Kasumi-1 (cell line): ENCODE measurements at places on chromosomes 2 and 18.

GRCh38 chr2:188678882-188679281 lies 295.3 kb upstream of the COL3A1 start:
- DNase-seq: no peak

GRCh38 chr2:190891372-190891771 lies 10.8 kb downstream of the GLS start:
- DNase-seq: peak; percentile 82

DNA sequence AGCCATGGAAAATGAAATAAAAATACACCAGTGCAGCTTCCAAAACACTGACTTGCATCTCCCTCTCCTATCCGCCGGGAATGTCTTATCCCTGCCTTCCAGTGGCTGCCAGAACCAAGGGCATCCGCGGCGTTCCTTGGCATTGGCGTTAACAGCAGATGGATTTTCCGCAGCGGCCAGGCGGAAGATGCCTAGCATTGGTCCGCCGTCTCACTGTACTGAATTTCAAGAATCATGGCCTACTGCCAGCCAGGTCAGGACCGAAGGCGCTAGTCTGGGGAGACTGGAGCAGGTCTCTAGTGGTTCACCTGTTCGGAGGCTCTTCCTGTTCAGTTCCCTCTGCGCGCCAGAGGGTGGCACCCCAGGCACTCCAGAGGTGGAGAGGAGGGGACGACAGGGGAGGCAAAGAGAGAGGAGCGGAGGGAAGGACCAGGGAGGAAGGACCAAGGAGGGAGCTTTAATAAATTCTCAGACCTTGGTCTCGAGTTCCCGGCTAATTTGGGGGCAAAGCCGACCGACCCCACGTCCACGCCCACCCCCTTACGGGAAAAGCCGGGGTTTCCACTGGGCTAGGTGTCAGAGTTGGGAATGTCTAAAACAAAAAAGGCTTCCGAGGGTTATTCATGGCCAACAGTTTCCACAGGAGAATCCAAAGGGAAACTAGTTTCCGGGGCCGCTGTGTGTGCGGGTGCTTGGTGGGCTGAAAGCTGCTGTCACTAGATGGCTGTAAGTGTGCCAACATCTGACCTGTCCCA lies 3.7 kb upstream of the BCL2L11 start:
- peak; percentile 71 for DNase-seq

GRCh38 chr2:105853354-105854088 lies 108.8 kb downstream of the NCK2 start:
- no peak for DNase-seq

GRCh38 chr2:228367356-228367755 lies 185.9 kb upstream of the SPHKAP start:
- no peak for DNase-seq

- no peak for DNase-seq
These were observed 7.8 kb upstream of the C2orf72 start for GRCh38 chr2:231029563-231029962.

- no peak for DNase-seq
These were observed 103.6 kb upstream of the TMEM200C start for GRCh38 chr18:5998907-5999306.

DNA sequence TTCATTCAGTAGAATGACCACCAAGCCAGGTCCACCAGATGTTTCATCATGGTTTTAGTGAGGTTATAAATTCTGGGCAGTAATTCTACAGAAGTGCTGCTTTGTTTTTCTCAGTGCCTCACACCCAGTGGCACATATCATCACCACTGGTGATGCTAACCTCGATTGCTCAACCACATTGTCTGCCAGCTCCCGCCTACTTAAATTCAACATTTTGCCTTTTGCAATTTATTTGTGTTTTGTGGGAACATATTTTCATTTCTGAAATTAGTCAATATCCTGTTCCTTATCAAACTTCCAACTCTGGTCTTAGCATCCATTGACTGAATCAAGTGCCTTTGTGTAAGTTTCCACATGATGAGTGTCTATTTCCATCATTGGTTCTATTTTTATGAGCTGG lies 62.3 kb upstream of the TMEM178A start:
- no peak for DNase-seq

GRCh38 chr2:45223531-45223930 lies 214.3 kb upstream of the SIX2 start:
- DNase-seq: no peak

DNA sequence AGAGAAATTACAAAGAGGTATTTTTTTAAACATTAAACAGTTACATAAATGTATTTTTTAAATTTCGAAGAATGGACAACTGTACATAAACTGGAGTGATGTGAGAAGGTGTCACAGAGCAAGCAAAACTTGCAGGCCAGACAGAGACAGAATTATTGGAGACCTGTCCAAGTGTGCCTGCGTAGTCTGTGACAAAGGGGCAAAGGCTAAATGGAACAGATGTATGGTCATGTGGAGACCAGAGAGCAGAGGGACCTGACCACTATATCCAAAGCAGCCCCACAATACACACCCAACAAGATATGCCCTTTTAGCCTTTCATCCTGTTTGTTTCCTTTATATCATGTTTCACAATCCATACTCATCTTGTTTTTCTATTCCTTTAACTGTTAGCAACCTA lies 225.3 kb upstream of the VWC2L start:
- DNase-seq: no peak
